NCI-H1930 (cell line): ENCODE measurements at places on chromosomes 2 and 18.

- DNase-seq, result no peak
These were observed 183.1 kb upstream of the SH3BP4 start for GRCh38 chr2:234768608-234769196.

DNA sequence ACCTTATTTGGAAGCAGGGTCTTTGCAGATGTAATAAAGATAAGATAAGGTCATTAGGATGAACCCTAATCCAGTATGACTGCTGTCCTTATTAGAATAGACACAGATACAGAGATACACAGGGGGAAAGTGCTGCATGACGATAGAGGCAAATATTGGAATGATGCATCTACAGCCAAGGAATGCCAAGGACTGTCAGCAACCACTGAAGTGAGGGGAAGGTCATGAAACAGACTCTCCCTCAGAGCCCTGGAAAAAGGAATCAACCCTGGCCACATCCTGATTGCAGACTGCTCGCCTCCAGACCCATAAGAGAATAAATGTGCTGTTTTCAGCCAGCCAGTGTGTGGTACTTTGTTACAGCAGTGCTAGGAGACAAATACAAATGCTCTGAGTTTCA is 14.8 kb downstream of the TMEM237 start:
- DNase-seq, result no peak

DNA sequence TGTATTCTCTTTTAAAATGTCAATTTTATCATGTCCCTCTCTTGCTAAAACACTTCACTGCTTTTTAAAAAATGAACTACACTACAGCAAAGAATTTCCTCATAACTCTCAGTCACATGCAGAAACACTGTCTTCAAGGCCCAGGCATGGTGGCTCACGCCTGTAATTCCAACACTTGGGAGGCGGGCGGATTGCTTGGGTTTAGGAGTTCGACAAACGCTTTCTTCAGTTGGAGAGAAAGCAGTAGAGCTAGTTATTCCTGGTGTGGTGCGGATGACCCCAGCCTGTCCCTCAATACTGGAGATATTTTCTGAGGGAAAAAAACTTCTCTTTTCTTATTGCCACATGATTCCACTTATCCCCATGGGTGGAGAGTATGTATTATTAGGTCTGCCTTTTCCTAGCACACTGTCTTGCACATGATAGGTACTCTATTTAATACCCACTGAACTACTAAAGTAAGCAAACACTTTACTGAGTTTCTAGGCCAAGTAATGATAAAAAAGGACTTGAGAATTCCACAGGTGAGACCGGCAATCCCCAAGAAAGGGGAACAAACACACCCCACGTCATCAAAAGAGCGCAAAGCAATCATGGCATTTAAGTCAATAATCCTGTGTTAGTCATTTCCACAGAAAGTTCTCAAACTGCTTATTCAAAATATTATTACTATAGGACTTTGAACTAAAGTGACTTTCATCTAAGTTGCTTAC is 77.1 kb downstream of the SPIRE1 start:
- no peak for DNase-seq

DNA sequence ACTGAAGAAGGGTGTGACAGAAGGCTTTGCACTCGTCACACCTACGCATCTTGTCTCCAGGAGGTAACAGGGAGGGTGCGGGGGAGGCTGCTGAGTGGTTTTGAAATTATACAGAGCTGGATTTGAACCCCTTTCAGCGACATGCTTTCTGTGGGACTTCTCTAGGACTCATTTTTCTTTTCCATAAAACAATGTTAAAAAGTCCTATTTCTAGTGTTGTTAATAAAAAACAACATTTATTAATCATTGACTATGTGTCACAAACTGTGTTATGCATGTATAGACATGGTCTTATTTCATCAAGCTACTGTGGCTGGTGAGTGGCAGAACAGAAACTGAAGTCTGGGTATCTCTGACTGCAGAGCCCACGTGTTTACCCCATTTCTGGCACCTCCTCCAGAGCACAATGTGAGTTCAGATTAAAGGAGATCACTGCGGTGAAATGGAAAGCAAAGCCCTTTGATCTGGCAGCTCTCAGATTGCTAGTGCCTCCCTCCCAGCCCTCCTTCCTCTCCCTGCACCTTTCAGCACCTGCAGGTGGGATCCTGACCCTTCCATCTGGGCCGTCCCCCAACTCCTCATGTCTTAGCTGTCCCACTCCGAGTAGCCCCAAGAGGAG is 315.5 kb upstream of the MYT1L start:
- no peak for DNase-seq

DNA sequence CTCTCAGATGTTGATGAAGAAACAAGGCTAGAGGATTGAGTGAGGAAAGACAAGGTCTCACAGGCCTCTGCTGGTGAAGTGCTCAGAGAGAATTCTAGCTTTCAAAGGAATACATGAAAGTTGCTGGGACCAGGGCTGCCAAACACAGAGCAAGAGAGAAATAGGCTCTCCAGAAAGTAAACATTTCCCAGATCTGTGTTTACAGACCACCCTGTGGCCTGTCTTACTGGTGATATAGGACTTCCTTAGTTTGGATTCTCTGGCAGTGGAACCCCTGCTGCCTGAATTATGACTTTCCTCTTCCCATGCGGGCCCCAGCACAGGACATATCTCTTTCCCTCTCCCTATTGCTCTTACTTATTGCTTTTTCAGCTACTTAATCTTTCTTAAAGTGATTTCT is 64.5 kb downstream of the TACR1 start:
- DNase-seq, result no peak

DNA sequence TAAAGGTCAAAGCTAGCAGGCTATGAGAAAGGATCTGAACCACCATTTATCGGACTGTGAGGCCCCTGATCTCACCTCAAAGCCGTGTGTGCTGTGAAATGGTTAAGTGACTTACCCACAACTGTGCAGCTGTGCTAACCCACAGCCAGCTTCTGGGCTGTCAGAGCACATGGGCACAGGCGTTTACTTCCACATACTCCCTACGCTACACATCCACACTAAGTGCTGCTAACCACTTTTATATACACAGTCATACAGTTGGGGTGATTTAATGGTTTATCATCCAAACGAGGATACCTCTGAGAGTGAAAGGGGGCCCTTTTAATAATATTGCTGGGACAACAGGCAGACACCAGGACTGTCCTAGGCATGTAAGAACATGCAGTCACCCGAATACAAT is 37.3 kb downstream of the CYRIA start:
- no peak for DNase-seq

GRCh38 chr18:36298126-36298741 is 721 bp downstream of the FHOD3 start:
- DNase-seq, result peak; percentile 22

- DNase-seq, result no peak
These were observed 33.6 kb downstream of the GCG start for GRCh38 chr2:162118166-162119031.

DNA sequence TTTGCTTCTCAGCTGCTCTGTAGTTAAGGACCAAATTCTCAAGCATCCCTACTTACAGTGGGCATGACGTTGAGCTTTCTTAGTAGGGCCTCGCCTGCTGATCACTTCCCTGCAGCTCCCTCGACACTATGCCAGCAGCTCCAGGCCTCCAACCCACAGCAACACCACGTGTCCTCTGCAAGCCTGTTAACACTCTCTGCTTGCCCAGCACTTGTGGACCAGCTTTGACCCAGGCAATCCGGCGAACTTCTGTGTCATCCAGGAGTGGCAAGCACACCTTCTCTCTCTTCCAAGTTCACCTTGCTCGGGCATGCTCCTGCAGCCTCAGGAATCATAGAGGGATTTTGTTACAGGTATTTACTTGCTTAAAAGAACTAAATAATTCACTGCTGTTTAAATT is 138.6 kb upstream of the FHL2 start:
- DNase-seq, result no peak

DNA sequence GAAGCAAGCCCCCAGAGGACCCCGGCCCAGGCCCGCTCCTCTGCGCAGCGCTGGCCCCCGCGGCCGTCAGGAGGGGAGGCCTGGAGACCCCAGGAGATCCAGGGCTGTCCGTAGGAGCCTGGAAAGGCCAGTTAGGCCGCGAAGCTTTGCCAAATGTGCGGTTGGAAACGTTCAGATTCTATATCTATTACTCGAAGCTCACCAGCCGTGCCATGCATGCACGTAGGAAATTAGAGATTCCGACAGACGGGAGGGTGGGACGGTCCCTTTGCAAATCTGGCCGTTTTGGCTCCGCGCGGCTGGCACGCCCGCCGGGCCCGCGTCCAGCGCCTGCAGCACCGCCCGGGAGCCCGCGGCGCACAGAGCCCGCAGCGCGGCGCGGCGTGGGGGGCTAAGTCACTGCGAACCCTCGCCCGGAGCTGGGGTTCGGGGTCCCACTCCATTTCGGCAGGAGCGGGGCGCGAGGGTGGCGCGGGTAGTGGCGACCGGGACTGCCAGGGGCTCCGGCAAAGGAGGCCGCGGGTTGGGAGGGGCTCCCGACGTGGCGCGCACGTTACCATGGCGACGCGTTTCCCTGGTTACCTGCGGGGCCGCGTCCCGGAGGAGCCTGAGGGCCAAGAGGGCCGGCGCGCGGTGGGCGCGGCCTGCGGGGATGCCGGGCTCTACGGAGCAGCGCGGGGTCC is 488.6 kb upstream of the SMIM21 start:
- peak; percentile 89 for DNase-seq

DNA sequence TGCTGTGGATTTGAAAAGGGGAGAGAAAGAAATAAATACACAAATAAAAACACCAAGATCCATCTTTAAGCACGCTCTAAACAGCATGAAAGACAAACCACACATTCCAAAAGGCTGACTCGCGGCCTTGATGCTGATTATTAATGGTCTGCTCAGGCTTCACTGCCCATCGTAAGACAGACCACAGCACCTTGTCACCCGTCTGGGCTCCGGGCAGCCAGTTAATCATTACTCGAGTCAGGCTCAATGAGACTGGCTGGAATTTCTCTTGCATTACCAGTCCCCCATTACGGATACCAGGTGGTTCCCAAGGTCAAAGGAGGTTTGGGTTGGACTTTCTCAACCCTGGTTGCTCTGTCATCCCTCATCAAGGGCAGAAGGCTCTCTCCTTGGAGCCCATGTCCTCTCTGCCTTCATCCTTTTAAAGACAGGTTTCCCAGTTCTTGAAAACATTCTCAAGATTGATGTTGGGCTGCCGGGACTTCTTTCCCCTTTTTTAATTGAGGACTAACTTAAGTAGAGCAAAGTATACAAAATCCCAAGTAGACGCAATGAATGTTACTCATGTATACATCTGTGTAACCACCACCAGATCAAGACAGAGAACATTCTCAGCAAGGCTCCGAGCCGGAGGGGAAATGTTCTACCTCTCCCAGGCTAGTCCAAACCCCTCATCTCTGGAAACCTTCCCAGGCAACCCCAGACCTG is 8.1 kb downstream of the SMAD7 start:
- no peak for DNase-seq

DNA sequence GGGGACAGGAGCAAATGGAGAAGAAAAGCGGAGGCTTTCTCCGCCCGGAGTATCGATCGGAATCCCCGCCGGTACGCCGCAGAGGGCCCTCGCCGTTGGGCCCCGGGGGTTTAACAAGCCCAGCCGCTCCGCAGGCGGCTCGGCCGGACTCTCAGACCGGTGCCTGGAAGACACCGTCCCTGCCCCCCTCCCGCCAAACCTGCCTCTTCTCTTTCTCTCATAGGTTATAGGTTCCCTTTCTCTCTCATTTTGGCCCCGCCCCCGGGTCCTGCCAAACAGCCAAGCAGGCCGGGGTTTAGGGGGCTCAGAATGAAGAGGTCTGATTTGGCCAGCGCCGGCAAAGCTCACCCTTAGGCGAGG is 4.4 kb downstream of the ONECUT2 start:
- no peak for DNase-seq

DNA sequence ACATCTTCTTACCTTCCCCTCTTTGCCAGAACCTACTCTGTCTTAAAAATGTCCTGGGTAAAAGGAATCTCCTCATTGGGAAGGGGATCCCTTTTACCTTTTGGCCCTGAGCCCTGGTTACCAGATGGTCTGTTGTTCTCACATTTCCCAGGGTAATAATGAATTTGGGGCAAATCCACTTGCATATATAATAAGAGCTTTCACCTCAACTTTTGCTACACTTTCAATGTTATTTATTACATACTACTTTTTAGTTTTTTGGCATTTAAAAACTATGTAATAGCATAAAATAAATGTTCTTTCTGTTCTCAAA is 15.0 kb downstream of the CERS6 start:
- no peak for DNase-seq

- no peak for DNase-seq
These were observed 196.4 kb upstream of the NABP1 start for GRCh38 chr2:191481305-191482070.

DNA sequence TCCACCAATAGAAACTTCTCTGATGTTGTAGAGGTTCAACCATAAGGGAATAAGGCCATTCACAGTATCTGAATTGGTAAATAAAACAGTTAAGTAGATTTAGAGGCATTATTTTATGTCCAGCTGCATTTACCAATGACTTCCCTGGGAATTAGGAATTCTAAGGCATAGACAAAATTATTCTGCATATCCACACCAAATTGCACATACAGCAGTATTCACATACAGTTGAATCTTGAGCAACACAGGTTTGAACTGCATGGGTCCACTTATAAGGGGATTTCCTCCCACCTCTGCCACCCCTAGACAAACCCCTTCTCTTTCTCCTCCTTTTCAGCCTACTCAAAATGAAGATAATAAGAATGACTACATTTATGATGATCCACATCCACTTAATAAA is 54.4 kb downstream of the COL5A2 start:
- DNase-seq, result no peak

GRCh38 chr2:208511016-208511415 is 104.4 kb downstream of the PTH2R start:
- no peak for DNase-seq

DNA sequence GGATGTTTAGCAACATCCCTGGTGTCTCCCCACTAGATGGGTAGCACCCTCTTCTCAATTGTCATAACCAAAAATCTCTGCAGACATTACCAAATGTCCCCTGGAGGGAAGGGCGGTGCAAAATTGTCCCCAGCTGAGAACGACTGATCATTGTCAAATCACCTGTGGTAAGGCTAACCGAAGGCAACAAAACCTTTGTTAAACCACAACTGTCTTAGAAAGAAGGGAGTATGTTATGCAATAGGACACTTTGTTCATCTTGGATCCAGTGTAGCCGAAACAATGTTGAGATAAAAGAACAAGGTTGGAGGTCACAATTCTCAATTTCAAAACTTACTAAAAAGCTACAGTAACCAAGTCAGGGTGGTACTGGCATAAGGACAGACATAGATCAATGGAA is 50.3 kb upstream of the ST3GAL5 start:
- DNase-seq, result no peak

- DNase-seq, result no peak
These were observed 506.9 kb downstream of the BCL11A start for GRCh38 chr2:60046529-60046928.

GRCh38 chr2:223696719-223697118 is 94.6 kb upstream of the SCG2 start:
- DNase-seq, result no peak

GRCh38 chr2:39540414-39540813 is 103.3 kb upstream of the MAP4K3 start:
- DNase-seq, result no peak

GRCh38 chr2:43484323-43484930 is 111.4 kb downstream of the THADA start:
- no peak for DNase-seq

- DNase-seq, result no peak
These were observed 2.8 kb upstream of the PEX13 start for GRCh38 chr2:61014763-61015162.

GRCh38 chr2:6368281-6368680 is 497.4 kb downstream of the CMPK2 start:
- no peak for DNase-seq

GRCh38 chr18:46754661-46755292 is 2.1 kb downstream of the ST8SIA5 start:
- DNase-seq, result peak; percentile 29
